ENCODE measurements at places on chromosomes 13 and 19. TPM values are rescaled to one million over a fixed set of nuclear protein-coding genes. Genes with fewer than 3 reads are reported as not detected.
A peak's percentile ranks its signal among the peaks of the same experiment; 100 is the strongest.

DNA sequence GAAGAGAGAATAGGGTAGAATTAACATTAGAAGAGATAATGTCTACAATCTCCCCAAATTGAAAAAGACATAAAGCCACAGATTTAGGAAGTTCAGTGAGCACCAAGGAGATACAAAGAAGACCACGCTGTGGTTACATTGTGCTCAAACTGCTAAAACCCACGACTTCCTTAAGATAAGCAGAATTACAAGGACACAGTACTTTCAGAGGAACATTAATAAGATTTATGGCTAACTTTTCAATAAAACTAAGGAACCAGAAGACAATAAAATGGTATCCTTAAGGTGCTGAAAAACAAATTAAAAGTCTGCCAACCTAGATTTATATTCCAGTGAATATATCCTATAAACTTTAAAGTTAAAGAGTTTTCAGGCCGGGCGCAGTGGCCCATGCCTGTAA lies 7.4 kb upstream of the IL17D start:
- no peak overlapping the region for H3K27ac ChIP-seq
- no peaks in the 10 kb centered on the region for H3K27me3 ChIP-seq
- peak; percentile 59 for DNase-seq
- H3K36me3 ChIP-seq, result no peaks in the 10 kb centered on the region
- no peaks in the 10 kb centered on the region for H3K4me1 ChIP-seq

Gene SIGLECL1
- total RNA-seq, result not detected

- no peaks in the 10 kb centered on the region for H3K27me3 ChIP-seq
- H3K4me1 ChIP-seq, result peaks cover 6% of the 10 kb centered on the region
- H3K4me3 ChIP-seq, result no peak overlapping the region
- H3K27ac ChIP-seq, result no peak overlapping the region
- no peak for DNase-seq
- peaks cover 68% of the 10 kb centered on the region for H3K36me3 ChIP-seq
These were observed 4.0 kb downstream of the NOP53 start for GRCh38 chr19:47749326-47749725.

Gene EPS8L1
- 10.2 TPM for total RNA-seq

Gene ZNF99
- total RNA-seq, result not detected

- H3K4me3 ChIP-seq, result no peak overlapping the region
- H3K27me3 ChIP-seq, result no peaks in the 10 kb centered on the region
- no peak for DNase-seq
- H3K4me1 ChIP-seq, result no peaks in the 10 kb centered on the region
These were observed 3.4 kb downstream of the PVR start for GRCh38 chr19:44647144-44647543.

Gene HOOK2
- total RNA-seq, result 25.8 TPM

DNA sequence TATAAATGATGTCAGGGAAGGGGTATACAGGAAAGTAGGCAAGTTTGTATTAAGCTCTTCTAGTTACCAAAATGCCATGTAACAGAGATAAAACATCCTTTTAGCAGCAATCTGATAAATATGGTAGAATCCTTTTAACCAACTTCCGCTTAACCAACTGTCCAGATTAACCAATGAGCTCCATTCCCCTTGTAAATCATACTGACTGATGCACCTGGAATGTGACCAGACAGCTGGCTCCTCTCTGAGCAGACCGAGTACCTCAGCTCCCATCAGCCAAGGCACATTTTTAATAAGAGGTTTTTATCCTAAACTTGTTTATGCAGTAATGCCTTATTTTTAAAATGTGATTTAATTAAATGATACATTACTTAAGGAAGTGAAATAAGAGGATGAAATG lies 66.4 kb downstream of the KLF12 start:
- no peaks in the 10 kb centered on the region for H3K36me3 ChIP-seq
- DNase-seq, result no peak
- no peak overlapping the region for H3K4me3 ChIP-seq
- H3K4me1 ChIP-seq, result no peaks in the 10 kb centered on the region
- H3K27me3 ChIP-seq, result no peaks in the 10 kb centered on the region

DNA sequence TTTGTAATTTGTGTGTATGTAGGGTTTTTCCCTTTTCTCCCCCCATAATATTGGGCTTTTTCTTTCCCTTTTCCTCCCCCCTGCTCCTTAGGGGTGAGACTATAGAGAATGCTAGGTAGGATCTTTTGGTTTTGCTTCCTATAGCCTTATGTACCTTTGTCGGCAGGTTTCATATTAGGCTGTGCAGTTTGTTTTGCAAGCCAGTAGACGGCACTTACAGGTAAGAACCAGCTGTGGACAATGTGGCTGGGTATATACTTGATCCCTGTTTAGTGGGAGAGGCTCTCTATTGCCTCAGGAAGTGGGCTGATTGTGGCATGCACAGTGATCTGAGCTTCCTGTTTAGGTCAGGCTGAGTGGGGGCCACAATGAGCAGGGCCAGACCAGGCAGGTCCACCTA lies 359.2 kb upstream of the OBI1 start:
- DNase-seq, result no peak
- H3K27me3 ChIP-seq, result no peaks in the 10 kb centered on the region
- no peaks in the 10 kb centered on the region for H3K36me3 ChIP-seq
- H3K4me1 ChIP-seq, result no peaks in the 10 kb centered on the region
- no peak overlapping the region for H3K4me3 ChIP-seq
- no peak overlapping the region for H3K27ac ChIP-seq

Gene SOX1
- 56.6 TPM for total RNA-seq

Gene FARP1
- 177 TPM for total RNA-seq

GRCh38 chr13:102510072-102510471 lies 86.7 kb upstream of the TPP2 start:
- DNase-seq, result no peak
- H3K27me3 ChIP-seq, result no peaks in the 10 kb centered on the region
- H3K27ac ChIP-seq, result no peak overlapping the region
- no peaks in the 10 kb centered on the region for H3K36me3 ChIP-seq
- H3K4me1 ChIP-seq, result no peaks in the 10 kb centered on the region

Gene LRRC25
- total RNA-seq, result not detected

Gene DPF1
- total RNA-seq, result 8.1 TPM

DNA sequence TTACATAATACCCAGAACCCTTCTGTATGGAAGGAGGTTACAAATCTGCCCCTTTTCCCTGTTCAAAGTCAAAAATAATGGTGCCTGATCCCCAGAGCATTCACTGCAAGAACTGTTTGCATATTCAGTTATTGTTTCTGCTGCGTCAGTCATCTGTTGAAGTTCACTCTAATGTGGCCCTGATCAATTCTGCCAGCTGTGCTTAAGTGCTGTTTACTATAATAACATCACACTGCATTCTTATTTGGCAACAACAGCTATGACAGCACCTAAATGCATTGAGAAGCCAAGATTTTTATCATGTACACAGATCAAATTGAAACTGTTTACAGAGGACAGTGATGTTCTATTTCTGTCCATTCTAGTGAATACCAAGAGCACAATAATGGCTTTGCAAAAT lies 115.9 kb downstream of the DACH1 start:
- no peaks in the 10 kb centered on the region for H3K36me3 ChIP-seq
- H3K4me1 ChIP-seq, result peaks cover 5% of the 10 kb centered on the region
- H3K4me3 ChIP-seq, result no peak overlapping the region
- no peak overlapping the region for H3K27ac ChIP-seq
- no peak for DNase-seq

Gene HS6ST3
- total RNA-seq, result not detected

Gene SMIM44
- not detected for total RNA-seq

Gene HNRNPL
- total RNA-seq, result 647 TPM

GRCh38 chr19:43101950-43102349 lies 19.4 kb upstream of the PSG2 start:
- H3K4me1 ChIP-seq, result no peaks in the 10 kb centered on the region
- no peak for DNase-seq
- no peaks in the 10 kb centered on the region for H3K36me3 ChIP-seq
- no peaks in the 10 kb centered on the region for H3K27me3 ChIP-seq

DNA sequence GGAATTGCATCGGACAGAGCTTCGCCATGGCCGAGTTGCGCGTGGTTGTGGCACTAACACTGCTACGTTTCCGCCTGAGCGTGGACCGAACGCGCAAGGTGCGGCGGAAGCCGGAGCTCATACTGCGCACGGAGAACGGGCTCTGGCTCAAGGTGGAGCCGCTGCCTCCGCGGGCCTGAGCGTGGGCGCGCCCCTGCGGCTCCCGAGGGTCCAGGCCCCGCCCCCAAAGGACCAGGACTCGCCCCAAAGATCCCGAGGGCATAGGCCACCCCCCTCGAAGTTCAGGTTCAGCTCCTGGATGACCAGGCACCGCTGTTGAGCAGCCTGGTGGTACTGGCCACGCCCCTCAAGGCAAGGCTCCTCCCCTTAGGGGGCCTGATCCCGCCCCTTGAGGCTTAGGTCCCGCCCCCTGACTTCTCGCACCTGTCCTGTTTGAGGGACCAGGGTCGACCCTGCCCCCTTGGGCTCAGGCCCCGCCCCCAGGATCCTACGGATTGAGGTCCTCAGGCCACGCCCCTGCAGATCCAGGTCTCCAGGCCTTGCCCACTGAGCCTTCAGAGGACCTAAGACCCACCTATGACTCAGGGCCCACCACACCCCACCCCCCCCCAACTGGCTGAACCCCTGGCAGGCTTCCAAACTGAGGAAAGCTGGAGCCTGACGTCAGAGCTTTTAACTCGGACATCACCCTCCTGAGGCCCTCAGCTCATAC lies 43.1 kb downstream of the CYP4F22 start:
- peaks cover 44% of the 10 kb centered on the region for H3K36me3 ChIP-seq
- H3K27ac ChIP-seq, result no peak overlapping the region
- no peak overlapping the region for H3K4me3 ChIP-seq
- no peaks in the 10 kb centered on the region for H3K27me3 ChIP-seq
- peaks cover 9% of the 10 kb centered on the region for H3K4me1 ChIP-seq

DNA sequence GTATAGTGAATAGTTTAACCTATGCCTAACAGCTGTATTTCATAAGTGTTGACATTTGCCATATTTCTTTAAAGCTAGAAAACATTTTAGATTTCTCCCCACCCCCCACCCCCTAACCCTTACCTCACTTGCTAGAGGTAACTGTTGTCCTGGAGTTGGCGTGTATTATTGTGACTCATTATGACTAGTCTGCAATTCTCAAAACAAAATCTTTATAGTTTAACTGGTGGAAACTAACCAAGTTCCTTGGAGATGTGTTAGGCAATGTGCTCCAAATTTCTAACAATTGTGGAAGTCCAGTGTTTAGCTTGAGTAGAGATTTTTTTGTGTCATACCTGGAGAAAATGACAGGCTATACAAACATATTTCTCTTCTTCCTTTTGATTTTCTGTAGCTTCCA lies 38.0 kb downstream of the KCTD4 start:
- H3K27me3 ChIP-seq, result no peaks in the 10 kb centered on the region
- no peaks in the 10 kb centered on the region for H3K4me1 ChIP-seq
- no peak overlapping the region for H3K4me3 ChIP-seq
- H3K36me3 ChIP-seq, result no peaks in the 10 kb centered on the region

Gene ZNF610
- total RNA-seq, result 2.3 TPM

DNA sequence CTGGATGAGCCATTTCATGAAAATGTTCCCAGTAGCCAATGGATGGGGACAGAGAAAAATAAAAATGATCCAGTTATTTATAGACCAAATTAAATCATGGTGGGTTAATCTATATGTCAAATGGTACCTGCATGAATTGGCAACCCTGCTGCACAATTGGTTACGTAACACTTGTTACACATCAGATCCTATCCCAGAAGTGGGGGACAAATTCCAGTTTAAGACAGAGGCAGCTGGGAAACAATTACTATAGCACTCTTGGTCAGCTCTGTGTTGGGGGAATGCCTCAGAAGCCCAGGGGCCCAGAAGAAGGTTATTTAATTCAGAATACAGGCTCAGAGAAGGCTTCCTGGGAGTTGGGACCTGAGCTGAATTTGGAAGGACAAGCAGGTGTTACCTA lies 81.1 kb upstream of the FLT1 start:
- no peak overlapping the region for H3K27ac ChIP-seq
- no peaks in the 10 kb centered on the region for H3K36me3 ChIP-seq
- no peaks in the 10 kb centered on the region for H3K4me1 ChIP-seq
- no peaks in the 10 kb centered on the region for H3K27me3 ChIP-seq
- DNase-seq, result no peak
- H3K4me3 ChIP-seq, result no peak overlapping the region

Gene PSG1
- total RNA-seq, result not detected

DNA sequence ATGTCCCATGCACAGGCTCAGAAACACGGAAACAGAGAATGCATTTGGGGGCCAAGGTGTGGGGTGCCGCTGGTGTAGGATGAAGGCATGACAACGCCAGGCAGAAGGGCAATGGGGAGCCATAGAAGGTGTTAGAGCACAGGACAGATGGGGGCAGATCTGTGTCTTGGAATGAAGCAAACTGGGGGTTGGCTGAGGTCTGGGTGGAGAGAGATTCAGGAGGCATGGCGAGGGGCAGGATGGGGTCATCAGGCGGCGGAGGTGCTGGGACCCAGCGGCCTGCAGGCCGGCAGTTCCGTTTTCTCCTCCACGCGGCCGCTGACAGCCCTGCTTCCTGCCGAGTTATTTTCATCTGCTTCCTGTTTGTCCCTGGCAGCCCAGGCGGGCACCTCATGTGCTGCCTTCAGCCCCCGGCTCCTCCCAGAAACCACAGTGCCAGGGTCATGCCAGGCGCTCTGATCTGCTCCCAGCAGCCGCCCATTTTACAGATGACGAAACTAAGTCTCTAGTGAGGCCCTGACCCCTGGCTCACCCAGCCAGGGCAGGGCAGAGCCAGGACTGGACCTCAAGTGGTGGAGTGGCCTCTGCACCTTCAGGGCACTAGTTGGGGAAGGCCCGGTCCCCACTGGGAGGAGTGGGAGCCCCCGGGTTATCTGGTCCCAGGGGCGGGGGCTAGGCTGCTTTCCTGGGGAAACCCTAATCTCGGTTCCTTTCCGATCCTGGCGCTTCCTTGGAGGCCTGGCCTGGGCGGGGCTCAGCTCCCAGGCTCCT lies 2.2 kb downstream of the ARHGAP45 start:
- H3K27ac ChIP-seq, result no peak overlapping the region
- peaks cover 7% of the 10 kb centered on the region for H3K27me3 ChIP-seq
- no peak for DNase-seq
- no peak overlapping the region for H3K4me3 ChIP-seq
- H3K4me1 ChIP-seq, result peaks cover 29% of the 10 kb centered on the region

- peaks cover 5% of the 10 kb centered on the region for H3K36me3 ChIP-seq
- H3K4me1 ChIP-seq, result peaks cover 28% of the 10 kb centered on the region
- H3K27me3 ChIP-seq, result no peaks in the 10 kb centered on the region
- H3K27ac ChIP-seq, result peak overlapping the region; percentile 70
- no peak for DNase-seq
- H3K4me3 ChIP-seq, result no peak overlapping the region
These were observed 36.8 kb downstream of the NFIX start for GRCh38 chr19:13031917-13032623.

GRCh38 chr19:18109341-18109732 lies 11.8 kb downstream of the MAST3 start:
- no peaks in the 10 kb centered on the region for H3K36me3 ChIP-seq
- H3K27me3 ChIP-seq, result no peaks in the 10 kb centered on the region
- H3K4me3 ChIP-seq, result peak overlapping the region; percentile 61
- H3K4me1 ChIP-seq, result peaks cover 6% of the 10 kb centered on the region
- DNase-seq, result no peak
- no peak overlapping the region for H3K27ac ChIP-seq

- H3K4me1 ChIP-seq, result no peaks in the 10 kb centered on the region
- no peaks in the 10 kb centered on the region for H3K27me3 ChIP-seq
- no peak overlapping the region for H3K27ac ChIP-seq
- H3K36me3 ChIP-seq, result no peaks in the 10 kb centered on the region
These were observed 353.1 kb downstream of the EFNB2 start for GRCh38 chr13:106182404-106182803.
